ENCODE measurements at places on chromosomes 1 and 21. TPM values are rescaled to one million over a fixed set of nuclear protein-coding genes. Genes with fewer than 3 reads are reported as not detected.

The LCE2C gene
- polyA plus RNA-seq = not detected

The RAD54L gene
- 5.5 TPM for polyA plus RNA-seq

The GRHL3 gene
- polyA plus RNA-seq = 0.27 TPM

- no peak for DNase-seq
Observed at GRCh38 chr1:207049974-207050391, 1.0 kb downstream of the YOD1 start.

DNA sequence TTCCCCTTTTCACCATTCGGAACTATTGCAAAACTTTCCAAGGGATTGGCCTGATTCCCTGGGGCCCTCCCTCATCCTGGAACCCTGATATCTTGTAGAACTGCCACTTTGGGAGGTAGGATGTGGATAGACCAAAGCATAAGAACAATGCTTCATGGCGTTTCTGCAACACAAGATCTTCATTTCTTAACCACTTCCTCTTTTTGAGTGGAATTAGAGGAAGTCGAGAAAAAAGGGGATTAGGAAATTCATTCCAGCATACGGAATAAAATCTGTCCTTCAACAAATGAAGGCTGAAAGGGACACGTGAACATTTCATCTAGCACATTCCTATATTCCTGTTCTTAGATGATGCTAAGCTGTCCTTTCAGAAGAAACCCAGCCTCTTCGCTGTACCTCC is 149.3 kb downstream of the HUNK start:
- DNase-seq = no peak

GRCh38 chr1:194929357-194929756 is 1678.9 kb downstream of the KCNT2 start:
- no peak for DNase-seq

- no peak for DNase-seq
Observed at GRCh38 chr1:15918962-15919715, 56.8 kb downstream of the ZBTB17 start.

The PALMD gene
- 107 TPM for polyA plus RNA-seq

The S100B gene
- polyA plus RNA-seq = 9.2 TPM

DNA sequence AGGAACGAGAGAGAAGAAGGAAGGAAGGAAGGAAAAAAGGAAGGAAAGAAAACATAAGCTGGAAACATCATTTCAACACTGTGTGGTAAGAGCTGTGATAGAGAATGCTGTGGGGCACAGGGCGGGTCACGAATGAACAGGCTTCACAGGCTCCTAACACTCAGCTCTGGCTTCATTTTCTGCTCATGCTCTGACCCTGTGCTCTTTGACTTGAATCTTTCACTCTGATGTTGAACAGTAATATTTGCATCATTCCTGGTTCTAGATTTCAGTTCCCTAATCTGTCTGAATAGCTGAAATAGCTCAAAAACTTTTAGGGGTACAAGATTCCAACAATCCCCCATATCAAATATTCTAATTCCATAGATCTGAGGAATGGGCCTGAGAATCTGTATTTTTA is 207.3 kb downstream of the LHX8 start:
- no peak for DNase-seq

DNA sequence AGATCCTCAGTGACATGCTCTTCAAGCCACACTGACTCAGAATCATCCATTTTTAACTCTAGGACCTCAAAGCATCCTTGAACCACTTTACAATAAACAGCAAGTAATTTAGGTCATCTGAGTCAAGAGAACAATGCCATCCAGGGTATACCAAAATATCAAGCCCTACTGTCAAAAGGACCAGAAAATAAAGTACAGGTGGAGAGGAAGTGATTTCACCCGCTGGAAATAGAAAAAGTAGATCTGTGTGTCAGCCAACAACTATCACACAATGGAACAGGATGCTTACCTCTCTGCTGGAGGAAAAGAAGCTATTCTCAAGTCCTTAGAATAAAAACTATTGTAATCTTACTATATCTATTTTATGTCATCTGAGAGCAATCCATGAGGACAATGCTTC is 37.0 kb downstream of the RERE start:
- no peak for DNase-seq

DNA sequence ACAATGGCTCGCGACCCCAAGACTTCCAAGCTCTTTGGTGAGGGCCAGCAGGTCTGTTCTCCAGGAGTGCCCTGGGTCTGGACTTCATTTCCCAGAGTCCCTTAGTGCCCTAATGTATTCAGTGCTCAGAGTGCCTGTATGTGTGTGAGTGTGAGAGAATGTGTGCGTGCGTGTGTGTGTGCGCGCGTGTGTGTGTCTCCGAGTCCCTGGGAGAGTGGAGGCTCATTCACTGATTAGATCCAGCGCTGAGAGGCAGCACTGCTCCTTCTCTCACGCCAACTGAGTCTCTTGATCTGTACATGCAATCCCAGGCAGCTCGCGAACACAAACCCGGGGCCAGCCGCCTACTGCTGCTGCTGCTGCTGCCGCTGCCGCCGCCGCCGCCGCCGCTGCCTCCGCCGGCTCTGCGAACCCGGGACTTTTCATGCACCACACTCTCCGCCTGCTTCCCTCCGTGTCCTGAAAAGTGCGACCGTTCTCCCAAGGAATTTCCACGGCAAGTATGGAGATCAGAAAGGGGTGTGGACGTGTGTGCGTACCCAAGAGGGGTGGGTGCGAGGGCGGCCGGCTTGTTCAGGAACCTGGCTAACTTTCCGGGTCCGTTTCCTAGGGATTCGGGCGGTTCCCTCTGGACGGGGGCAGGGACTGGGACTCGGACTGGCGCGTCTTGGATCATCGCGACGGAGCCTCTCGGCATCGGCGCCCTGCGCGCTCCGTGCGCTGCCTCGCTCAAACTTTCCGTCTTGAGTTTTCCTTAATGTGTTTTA is at the start of gene RNF220:
Gene RNF220, plus strand, starts transcription at position 225 of the 767 bp plus-strand sequence.
- no peak for DNase-seq

GRCh38 chr1:161009602-161010211 is 11.2 kb downstream of the F11R start:
- DNase-seq = no peak

GRCh38 chr1:53956308-53957168 is 10.4 kb downstream of the LRRC42 start:
- no peak for DNase-seq

The NPL gene
- 5.1 TPM for polyA plus RNA-seq

DNA sequence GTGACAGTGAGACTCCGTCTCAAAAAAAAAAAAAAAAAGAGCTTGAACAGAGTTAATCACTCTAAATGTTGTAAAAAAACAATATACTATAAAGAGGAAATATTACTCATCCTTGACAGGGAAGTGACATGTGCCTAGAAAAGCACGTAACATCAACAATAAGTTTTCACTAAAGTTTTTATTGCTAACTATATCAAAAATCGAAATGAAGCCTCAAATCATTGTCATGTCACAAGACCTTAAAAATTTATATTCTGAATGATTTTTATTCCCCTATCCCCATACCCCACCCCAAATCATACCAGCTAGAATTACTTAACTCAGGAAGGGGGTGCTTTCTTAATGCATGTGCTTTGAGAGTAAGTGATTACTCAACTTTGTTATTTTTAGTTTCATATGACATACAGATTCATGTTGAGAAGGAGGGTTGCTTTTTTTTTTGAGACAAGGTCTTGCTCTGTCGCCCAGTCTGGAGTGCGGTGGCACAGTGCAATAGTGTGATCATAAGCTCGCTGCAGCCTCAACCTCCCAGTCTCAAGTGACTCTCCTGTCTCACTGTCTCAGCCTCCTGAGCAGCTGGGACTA is 53.6 kb upstream of the MUTYH start:
- DNase-seq = no peak

- DNase-seq = no peak
Observed at GRCh38 chr1:233357595-233358397, 30.3 kb downstream of the MAP3K21 start.

GRCh38 chr1:17759114-17759513 is 4.0 kb downstream of the ACTL8 start:
- DNase-seq = no peak

DNA sequence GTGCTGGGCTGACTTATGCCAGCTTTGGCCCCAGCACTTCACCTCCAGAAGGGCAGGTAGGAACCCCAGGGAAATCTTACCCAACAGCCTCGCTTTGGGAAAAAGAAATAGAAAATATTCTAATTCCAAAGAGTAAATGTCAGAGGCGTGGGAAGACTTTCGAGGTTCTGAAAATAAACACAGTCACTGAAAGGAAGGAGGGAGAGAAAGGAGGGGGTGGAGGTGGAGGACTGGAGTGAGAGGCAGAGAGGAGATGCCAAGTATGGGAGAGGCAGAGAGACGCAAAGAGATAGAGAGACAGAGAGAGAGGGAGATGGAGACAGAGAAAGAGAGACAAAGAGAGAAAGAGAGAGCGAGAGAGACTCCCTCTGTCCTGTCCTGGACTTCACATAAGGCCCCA is 395.0 kb downstream of the PTPRU start:
- no peak for DNase-seq

The ERRFI1 gene
- 6.5 TPM for polyA plus RNA-seq

DNA sequence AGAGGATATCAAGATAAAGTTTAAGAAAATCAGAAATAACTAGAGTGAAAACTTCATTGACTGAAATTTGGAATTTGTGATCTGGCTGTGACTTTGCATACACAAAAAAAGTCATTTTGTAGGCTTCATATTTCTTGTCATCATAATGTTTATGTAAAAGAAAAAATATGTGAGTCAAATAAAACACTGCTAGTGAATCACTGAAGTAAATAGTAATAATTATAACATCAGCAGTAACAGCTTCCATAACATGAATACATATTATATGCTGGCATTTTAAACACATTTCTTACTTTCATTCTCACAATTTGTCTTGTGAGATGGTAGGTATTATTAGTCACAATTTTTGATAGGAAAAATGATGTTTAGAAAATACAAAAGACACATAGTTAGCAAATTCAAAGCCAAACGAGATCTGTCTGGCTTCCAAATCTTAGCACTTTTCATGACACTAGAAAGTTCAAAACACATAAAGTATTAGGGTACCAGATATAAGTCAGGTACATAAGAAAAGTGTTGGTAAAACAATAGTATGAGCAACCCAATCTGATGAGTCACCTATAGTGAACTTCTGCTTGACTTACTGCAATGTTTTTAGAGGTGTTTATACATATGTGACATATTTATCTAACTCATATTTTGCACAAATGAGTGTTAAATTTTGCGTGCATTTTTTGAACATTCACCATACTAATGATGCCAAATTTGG is 241.0 kb upstream of the SNX7 start:
- no peak for DNase-seq

GRCh38 chr1:183300395-183300794 is 114.3 kb downstream of the LAMC2 start:
- DNase-seq = no peak

The RUNX3 gene
- 0.43 TPM for polyA plus RNA-seq

The CREB3L4 gene
- polyA plus RNA-seq = 11.1 TPM

DNA sequence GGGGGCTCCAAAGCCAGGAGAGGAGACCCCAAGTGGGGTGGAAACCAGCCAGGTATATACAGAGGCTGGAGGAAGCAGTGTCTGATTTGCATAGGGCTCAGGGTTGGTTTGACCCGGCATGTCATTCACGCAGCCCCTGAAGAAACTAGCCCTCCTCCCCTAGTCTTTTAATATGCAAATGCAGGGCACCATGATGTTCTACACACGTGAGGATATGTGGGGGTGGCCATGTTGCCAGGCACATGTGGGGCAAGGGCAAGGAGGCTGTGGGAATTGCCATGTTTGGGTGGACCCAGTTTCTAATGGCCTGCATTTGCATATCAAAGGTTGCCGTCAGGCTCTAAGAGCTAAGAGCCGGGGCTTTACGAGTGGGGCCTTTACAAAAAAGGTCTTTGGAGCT is 12.0 kb upstream of the RHOU start:
- DNase-seq = no peak

The F13B gene
- not detected for polyA plus RNA-seq

DNA sequence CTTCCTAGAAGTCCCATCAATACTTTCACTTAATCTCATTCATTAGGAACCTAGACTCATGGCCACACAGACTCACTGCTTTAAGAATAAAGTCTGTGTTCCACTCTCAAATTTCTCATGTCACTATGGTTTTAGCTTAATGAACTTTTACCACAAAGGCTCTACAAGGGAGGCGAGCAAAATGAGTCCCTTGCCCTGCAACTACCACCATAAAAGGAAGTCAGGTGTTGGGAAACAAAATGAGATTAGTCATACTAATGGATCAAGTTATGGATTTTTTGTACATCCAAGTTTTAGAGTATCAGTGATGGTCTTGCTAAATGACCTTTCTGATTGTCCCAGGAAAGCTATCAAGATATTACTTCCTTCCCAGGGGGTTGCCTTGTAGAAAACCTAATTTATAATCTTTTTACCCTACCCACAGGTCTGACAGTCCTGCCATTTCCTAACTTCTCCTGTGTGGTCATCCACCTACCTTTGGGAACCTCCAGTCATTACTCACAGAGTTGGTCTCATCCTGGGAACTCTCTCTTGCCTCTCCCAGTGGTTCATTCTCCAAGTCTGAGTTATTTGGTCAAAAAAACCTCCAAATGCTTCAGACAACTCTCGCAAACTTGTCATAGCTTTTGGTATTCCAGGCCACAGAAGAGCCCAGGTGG is 51.8 kb upstream of the SLC16A1 start:
- no peak for DNase-seq

GRCh38 chr1:38256072-38256471 is 209.5 kb upstream of the POU3F1 start:
- no peak for DNase-seq

The RAB3B gene
- polyA plus RNA-seq = 0.15 TPM

Data from forelimb muscle (tissue), 1 donor.